ENCODE measurements at places on chromosomes 7 and 10.

DNA sequence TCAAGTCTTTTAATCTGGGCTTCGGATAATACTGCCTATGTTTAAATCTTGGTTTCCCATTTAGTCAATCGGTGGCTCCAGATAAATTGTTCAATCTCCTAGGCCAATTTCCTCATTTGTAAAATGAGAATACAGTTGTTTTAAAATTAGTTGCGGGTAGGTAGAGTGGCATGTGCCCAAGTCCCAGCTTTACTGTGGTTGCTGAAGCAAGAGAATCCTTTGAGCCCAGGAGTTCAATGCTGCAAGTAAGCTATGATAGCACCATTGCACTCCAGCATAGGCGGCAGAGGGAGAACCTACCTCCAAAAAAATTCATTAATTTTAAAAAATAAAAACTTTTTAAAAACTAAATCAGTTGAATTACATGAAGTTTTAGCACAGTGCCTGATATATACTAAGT is 7.3 kb downstream of the RNF216 start:
- no peak for DNase-seq

DNA sequence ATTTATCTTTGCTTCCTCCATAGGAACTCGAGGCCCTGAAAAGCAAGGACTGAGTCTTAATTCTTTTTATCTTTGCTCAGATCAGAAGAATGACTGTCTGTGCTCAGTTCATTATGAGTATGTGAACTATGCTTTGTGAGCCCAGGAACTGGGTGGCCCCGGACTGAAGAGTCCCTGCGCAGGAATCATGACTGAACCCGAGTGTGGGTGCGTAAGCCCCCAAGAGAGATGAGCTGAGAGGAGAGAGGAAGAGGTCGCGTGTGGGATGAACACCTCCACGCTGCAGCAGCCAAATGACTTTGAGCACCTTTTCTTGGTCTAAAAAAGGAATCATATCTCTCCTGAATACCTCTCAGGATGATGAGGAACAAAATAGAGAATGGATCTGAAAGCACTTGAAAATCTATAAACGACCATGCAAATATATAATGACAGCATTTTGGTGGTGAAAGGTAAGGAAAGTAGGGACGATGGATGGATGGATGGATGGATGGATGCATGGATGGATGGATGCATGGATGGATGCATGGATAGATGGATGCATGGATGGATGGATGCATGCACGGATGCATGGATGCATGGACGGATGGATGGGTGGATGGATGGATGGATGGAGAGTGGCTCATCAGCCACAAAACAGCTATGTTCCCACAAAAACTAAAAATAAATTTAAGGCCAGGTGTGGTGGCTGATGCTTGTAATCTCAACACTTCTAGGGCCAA is 19.8 kb downstream of the FAM171A1 start:
- no peak for DNase-seq

DNA sequence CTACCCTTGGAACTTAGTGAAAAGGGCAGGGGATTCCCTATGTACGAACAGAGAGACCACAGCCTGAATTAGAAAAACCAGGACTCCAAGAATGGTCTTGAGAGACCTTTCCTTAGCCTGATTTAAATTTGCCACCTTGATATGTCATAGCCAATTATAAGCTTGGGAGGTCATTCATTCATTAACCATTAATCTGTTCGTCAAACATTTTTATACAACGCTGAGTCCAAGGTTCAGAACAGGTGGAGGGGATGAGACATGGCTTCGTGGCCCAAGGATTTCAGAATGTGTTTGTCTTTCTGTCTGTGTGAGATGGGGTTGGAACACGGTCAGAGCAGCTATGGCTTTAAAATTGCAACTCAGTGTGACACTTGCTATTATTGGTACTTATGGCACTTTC is 158.0 kb downstream of the PAXIP1 start:
- no peak for DNase-seq

DNA sequence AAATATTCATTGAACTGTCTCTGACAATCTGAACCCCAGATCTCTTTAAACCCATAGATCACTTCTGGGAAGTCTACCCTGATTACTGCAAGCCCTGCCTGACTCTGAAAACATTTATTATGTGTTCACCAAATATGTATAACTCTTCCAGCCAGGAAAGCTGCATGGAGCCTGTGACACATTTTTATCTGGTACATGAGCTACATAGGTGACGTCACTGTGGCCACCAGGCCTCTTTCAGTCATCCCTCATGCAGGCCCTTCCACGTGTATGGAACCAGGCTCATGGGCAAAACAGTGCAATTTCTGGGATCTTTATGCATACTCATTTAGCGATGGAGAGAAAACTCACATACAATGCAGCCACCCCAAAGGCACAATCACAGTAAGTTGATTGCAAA is 133.9 kb upstream of the NUPR2 start:
- no peak for DNase-seq

DNA sequence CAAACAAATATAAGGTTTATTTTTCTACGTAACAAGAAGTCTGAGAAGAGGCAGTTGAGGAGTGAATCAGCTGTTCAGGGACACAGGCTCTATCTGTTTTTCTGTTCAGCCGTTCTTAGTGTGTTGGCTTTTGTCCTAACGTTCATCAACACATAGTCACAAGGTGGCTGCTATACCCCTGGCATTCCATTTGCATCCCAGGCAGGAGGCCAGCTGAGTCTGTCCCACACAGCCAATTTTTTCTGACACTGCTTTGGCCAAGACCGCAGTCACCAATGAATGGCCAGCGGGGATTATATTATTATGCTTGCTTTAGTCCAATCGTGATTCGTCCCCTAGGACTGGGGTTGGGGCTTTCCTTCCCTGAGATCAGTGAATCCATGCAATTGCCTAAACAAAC is 143.4 kb upstream of the CHST15 start:
- DNase-seq = no peak

DNA sequence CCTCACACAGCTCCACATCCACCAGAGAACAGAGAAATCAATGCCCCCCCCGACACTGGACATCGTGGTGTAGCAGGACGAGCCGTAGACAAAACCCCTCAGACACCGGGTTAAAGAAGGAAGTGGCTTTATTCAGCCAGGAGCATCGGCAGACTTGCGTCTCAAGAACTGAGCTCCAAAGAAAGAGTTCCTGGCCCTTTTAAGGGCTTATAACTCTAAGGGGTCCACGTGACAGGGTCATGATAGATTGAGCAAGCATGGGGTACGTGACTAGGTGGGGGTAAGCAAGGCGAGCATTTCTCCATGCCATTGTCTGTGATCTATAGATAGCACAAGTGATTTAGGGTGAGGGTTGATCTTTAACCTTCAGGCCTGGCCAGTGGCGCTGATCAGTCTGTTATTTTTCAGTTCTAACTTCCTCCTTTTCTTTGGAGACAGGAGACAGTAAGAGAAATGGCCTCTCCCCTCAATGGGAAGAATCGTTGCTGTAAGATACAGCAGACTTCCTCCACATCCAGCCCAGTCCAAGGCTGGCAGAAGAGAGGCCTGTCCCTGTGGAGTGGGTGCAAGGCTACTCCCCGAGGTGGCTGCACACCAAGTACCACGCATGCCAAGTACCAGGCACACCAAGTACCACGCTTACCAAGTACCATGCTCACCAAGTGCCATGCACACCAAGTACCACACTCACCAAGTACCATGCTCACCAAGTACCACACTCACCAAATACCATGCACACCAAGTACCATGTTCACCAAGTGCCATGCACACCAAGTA is 19.5 kb upstream of the PPP2R2D start:
- no peak for DNase-seq

DNA sequence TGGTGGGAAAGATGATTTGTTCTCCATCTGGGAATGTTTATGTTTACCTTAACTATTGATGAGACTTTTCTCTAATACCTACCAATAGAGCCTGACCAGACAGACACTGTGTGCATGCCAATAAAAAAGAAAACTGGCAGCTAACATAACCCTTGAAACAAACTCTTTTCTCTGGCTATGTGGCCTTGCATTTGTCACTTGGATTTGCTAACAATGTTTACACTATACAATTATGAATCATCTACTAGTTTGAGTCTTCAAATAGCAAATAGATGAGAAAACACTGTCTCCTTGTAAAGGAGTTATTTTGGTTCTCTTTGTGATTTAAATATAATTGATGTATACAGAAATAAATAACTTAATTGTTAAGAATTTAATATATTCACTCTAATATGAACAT is 273.1 kb downstream of the SEMA3D start:
- DNase-seq = no peak
